ENCODE measurements at places on chromosomes 3 and 15.
A peak's percentile ranks its signal among the peaks of the same experiment; 100 is the strongest.

GRCh38 chr3:159458982-159459381, 529.7 kb upstream of the IL12A start:
- DNase-seq = no peak

DNA sequence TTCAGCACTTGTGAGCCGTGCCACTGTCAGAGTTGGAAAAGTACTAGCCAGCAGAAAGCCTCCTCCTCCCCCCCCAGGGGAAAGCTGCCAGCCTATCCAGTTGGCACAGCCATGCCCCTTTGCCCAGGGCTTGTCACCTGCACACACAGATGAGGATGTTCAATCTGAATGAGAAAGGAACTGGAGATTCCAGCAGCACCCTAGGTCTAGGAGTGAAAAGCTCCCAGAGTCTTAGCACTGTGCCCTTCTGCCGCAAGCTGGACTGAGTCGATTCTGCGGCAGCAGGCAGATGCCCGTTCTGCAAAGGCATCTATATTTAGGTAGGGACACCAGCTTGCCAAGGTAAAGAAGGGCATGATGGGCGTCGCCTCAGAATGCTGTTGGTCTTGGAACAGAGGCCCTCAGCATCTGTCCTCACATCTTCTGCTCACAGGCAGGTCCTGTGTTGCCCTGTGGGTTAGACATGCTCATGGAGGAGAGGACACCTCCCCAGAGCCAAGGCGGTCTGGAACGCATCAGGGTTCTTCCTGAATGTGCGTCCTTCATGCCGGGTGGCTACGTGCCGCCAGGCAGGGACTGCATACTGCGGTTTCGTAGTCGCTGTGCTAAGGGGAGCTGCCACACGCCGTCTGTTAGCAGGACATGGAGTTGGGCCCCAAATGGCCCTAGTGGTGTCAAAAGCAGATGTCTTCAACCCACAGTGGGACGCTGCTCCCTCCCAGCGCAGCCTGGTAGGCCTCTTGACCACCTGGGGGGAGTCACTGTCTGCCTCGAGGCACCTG, 109.5 kb downstream of the VGLL4 start:
- no peak for DNase-seq

DNA sequence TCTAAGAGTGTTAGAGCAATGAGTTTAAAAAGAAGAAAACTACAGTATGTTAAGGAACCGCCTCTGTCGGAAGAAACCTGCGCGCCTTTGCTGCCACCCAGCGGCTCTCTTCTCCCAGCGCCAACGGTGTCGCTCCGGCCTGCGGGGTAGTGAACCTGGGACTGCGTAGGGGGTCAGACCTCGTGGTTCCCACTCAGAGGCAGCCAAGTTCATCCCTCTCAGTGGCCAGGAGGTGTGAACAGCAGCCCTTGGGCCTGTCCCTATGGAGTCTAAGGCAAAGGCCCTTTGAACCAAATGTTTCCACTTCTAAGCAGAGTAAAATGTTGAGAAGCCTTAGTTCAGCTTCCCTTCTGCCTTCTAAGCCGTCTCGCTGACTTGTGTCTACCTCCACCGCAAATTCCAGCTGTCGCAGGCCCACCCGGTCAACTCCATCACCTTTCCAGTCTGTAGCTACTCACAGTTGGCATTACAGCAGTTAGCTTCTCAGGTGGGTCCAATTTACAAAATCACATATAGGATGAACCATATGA, 980 bp upstream of the RAB27A start:
- DNase-seq = peak; percentile 93

DNA sequence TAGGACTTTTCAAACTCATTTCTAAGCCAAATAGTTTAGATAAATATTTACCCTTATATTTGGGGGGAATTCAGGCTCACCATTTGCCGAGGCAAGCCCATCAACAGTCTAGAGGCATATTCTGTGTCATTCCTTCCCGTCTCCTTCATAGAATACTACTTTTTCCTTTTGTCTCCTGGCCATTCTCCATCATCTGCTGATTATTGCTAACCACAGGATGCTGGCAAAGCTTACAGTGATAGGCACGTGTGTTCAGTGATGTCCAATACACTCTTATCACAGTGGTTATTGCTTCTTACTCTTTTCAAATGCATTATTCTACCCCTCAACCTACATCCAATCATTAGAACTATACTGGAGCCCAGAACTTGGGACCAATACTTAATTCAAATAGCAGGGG, 130.6 kb upstream of the ZBED2 start:
- DNase-seq = no peak

DNA sequence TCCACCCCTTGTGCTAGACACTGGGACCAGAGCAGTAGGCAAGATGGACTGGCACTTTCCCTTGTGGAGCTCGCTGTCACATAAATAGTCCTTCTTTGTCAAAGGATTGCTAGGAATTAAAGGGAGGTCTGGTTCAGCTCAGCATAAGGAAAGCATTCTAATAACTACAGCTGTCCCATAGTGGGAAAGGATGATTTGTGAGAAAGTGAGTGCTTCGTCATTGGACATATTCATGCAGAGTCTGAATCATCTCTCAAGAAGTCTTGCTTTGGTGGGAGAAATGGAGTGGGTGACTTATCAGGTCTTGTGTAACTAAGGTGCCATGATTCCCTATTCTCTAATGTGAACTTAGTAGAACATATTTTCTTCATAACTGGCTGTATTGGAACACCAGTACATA, 14.7 kb downstream of the PPARG start:
- DNase-seq = no peak

- DNase-seq = peak; percentile 91
Measured at GRCh38 chr15:98850961-98851572, 156.5 kb downstream of the PGPEP1L start.

DNA sequence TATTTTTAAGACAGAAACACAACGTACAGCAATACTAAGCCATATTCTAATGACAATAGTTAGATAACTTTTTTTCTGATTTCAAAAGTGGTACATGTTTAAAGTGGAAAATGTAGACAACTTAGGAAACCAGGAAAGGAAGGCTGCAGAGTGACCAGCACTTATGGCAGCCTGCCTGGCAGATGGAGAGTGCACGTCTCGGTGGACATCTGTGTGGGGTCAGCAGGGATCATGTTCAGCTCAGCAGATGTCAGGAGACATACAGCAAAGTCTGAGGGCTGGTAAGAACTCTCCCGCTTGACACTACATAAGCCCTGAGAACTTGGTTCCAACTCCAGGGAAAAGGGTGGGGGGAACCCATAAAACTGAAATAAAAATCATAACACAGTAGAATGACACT, 128.6 kb upstream of the ADPGK start:
- peak; percentile 61 for DNase-seq

DNA sequence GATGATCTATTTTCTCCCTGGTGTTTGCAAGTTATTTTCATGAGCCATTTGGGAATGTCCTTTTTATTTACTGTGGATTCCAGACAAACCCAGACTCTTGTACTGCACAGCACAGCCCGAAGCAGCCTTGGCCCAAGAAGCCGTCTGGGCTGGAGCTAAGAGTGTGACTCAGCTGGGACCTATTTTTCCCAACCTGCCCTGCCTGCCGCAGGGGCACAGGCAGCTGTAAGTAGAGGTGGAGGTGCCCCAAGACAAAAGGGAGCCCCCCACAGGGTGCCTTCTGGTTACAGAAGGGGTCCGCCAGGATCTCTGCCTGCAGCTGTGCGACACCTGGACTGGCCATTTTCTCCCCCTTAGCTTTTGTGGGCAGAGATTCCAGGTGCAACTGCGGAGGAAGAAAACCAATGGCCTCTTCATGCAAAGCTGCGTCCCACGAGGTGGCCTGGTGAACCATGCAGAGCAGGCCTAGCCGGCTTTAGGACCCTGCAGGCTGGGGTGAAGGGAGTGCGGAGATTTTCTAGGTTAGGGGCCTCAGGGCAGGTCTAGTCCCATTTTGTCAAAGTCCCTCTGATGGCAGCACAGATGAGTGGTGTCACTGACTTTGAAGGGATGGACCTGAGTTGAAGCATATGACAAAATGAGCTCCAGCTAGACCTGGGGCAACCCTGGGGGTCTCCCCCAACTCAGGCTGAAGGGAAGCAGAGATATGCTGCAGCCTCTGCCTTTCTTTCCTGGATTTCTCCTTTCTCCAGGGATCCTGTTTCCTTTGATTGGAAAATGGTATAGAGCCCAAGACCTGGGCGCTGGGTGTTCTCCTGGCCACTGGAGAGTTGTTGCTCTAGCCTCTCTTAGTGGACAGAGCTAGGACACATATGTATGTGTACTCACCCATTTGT, 131.2 kb downstream of the KLF13 start:
- DNase-seq = no peak
